Skeletal muscle cell (primary cell): ENCODE measurements at places on chromosomes 7 and 10.
A peak's percentile ranks its signal among the peaks of the same experiment; 100 is the strongest.

DNA sequence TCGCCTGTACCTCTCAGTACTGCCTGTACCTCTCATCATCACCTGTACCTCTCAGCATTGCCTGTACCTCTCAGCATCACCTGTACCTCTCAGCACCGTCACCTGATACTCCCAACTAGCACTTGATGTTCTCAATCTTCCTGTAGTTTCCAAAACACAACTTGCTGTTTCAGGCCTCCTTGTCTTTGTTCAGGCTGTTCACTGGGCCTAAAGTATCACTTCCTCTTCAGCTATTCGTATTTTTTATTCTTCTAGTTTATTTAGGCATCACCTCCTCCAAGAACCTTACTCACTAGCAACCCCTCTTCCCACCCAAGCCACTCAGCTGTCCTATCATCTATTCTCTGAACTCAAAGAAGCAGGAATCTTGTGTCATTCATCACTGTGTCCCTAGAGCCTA is 24.1 kb downstream of the OR6B1 start:
- no peak for DNase-seq

- DNase-seq: no peak
Measured at GRCh38 chr10:393787-394438, 258.7 kb downstream of the ZMYND11 start.

DNA sequence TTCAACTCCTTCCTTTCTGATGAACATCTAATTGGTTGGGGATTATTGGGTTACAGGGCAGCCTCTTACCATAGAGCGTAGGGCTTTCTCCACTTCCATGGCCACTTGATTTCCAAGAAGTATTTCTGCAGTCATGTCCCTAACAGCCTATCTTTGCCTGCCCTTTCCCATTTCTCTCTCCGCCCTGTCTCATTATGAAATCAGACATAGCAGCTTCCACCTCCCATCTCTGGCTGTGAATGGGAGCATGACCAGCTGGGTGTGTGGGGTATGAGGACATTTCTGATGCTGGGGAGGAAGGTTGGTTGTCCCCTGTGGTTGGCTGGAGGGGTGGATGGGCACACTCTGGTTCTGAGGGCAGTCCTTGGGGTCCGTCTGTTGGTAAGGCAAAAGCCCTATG is 41.2 kb downstream of the ADCYAP1R1 start:
- DNase-seq: no peak

GRCh38 chr7:14191686-14192098 is 202.2 kb upstream of the ETV1 start:
- DNase-seq: peak; percentile 50

DNA sequence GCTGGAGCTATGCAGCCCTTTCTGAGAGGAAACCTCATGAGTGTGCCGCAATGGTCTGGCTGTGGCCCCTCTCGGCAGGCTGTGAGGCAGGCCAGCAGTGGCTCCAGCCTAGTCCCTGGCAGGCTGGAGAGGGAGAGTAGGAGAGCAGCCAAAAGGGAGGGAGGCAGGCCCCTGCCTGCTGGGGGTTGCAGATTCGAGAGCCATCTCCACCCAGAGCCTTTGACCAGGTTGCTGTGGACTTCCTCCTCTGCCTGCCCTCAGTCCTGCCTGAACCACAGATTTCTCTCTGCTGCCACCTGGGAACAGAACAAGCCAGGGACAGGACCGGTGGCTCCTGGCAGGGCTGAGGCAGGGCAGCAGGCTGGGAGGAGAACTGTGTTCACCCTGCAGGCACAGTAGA is 13.9 kb downstream of the PAX2 start:
- no peak for DNase-seq

GRCh38 chr7:12386313-12386740 is 17.3 kb downstream of the VWDE start:
- no peak for DNase-seq

DNA sequence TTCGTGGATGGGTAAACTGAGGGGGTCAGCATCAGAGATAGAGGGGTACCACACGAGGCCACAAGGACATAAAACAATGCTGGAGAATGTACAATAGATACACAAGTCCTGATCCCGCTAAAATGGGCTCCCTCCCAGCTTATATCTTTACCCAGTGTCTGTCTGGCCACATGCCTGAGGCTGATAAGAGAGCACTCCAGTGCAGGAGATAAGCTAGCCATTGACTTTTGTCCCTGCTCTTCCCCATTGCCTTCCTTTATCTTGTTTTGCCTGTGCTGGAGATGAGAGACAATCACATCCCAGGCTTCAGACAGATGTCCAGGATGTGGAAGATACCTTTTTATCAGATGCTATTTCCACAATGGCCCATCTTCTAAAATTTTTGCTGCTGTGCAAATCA is 6.0 kb downstream of the GAD2 start:
- DNase-seq: no peak

- no peak for DNase-seq
Measured at GRCh38 chr7:54796150-54796549, 37.1 kb upstream of the SEC61G start.

GRCh38 chr10:3776796-3777571 is 8.0 kb downstream of the KLF6 start:
- DNase-seq: peak; percentile 77

GRCh38 chr7:65404020-65404419 is 30.4 kb downstream of the ZNF92 start:
- DNase-seq: no peak

GRCh38 chr7:158527915-158528502 is 59.6 kb downstream of the PTPRN2 start:
- DNase-seq: no peak

GRCh38 chr7:29496355-29497020 is 67.1 kb upstream of the PRR15 start:
- no peak for DNase-seq

DNA sequence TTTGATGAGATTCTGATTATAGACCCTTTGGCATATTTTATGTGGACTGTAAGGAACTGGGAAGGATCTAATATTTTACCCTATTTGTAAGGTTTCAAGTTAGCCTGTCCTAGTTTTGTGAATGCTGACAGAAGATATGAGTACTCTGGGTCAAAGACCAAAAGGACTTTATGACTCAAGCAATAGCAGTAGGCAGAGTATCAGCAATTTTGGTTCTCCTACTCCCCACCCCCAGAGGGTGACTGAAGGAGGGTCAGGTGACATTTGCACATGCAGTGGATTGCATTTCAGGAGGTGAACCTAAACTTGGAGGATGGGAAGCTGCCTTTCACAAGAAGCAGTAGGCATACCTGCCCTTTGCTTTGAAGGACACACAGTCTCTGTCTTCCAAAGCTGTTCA is 84.0 kb upstream of the KLF6 start:
- no peak for DNase-seq

DNA sequence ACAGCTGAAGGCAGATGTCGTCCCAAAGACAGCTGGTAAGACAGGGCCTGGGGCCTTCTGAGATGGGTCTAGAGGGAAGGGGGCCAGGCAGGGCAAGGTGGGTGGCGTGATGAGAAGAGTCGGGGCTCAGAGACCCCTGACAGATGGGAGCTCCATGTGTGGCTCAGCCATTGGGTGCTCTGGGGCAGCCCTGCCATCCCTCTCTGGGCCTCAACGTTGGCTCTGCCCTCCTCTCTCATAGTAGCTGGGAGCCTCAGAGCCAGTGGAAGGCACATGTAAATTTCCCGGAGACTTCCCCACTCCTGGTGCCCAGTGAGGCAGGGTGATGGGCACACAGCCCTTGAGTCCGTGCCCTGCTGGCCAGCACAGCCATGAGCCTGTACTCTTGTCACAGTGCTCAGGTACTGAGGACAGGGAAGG is 1.8 kb downstream of the PPIF start:
- no peak for DNase-seq

DNA sequence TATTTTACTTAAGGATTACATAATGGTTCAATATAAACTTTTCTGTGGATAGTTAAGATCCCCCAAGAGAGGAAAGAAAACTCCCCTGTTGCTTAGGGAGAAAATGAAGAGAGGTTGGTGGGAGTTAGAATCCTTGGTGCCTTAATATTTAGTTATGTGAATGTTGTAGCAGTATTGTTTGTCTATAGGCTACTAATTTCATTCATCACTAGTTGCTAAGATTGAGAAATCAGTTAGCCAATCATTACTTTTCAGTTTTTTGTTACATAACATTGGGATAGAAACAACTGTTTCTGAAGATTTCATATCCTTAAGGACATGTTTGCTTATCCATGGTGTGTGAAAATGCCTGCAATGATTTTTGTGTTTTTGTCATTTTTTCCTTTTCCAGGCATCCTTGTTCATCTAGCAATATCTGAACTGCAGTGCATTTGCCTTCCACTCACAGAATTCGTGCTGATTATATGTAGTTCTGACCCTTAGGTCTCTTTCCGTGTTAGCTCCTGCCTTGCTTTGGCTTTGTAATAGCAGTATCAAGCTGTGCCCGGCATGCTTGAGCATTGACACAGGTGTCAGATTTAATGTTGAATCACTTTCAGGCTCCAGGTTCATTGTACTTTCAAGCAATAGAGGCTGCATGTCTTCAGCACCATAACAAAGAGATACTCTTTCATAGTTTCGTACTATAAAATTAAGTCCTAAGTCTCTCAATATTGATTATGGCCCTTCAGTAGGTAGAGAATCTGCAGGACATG is 85.0 kb downstream of the PODXL start:
- no peak for DNase-seq

DNA sequence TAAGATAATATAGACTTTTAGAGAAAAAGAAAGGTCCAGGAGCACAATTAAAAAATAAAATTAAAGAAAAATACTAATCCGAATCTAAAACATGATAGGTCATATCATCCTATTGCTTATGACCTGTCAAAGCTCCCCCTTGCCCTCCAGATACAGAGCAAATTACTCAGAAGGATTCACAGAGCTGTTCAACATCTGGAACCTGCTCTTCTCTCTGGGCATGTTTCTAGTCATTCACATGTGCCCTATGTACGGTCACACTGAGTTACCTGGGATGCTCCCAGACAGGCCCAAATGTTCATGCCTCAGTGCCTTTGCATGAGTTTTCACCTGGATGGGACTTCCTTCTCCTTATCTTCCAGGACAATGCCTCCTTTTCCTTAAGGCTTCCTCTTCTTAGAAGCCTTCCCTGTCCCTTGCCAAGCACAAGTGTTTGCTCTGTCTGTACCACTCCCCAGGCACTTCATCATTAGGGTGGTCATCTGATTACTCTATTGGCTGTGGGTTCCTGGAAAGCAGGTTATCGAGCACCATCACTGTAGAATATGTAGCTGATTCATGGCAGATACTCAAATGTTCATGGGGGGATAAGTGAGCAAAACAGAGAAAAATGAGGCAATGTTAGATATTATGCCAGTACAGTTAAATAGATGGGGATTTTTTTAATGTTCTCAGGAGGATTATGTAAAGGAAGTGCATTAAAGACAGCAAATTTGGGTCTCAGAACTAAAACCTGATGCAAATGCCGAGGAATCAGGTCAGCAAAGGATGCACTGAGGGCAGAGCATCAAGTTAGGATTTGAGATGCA is 12.0 kb upstream of the AOAH start:
- no peak for DNase-seq

DNA sequence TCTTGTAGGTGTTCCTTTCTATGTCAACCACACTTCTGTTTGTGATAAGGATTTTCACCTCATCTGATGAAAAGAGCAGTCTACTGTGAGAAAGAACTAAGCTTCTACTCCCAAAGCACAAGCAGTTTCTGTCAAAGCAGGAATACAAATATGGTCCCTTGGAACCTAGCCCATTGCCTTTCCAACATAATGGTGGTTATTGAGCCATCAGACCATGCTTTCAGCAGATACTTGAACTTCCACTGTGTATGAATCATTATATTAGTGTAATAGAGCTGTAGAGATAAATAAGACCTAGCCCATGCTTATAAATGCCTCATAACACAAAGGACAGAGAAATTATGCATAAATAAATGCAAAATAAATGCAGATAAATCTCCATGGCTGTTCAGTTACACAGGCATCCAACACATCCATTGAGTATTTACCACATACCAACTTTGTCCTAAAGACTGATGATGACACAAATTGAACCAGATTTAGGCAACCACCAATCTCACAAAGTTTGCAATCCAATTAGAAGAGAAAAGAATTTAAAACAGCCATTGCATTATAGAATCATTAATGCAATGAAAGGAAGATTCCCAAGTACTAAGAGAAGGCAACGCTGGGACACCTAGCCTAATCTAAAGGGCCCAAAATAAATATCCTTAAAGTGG is 729.4 kb upstream of the C7orf33 start:
- DNase-seq: peak; percentile 7

DNA sequence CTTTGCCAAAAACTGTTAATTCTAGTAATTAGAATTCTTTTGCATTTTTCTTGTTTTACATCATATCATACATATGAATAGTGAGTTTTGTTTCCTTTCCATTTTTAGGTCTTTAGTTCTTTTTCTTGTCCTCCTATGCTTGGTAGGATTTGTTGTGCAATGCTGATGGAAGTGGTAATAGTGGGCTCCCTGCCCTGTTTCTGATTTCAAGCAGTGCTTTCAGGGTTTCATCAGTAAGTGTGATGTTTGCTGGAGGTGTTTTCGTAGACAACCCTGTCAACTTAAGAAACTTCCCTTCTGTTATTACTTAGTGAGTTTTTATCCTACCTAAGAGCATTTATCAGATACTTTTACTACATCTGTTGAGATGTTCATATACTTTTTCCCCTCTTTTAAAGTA is 50.5 kb downstream of the CSGALNACT2 start:
- DNase-seq: peak; percentile 25

GRCh38 chr10:5943536-5943935 is 33.8 kb downstream of the IL15RA start:
- DNase-seq: no peak
